Activated CD8-positive, alpha-beta T cell treated with anti-CD3 and anti-CD28 coated beads, Interleukin-2, amount 10 ng/mL, durations not matched to agents 7 days and 5 days (primary cell): ENCODE measurements at places on chromosomes 2 and 18. TPM values are rescaled to one million over a fixed set of nuclear protein-coding genes. Genes with fewer than 3 reads are reported as not detected.

CCDC138 gene
- total RNA-seq = 8.1 TPM

TEKT4 gene
- not detected for total RNA-seq

CHST9 gene
- total RNA-seq = not detected

GRCh38 chr2:150225030-150225429 lies 262.4 kb downstream of the RND3 start:
- no peak overlapping the region for H3K27ac ChIP-seq
- H3K4me1 ChIP-seq = no peaks in the 10 kb centered on the region
- no peaks in the 10 kb centered on the region for H3K36me3 ChIP-seq

DNA sequence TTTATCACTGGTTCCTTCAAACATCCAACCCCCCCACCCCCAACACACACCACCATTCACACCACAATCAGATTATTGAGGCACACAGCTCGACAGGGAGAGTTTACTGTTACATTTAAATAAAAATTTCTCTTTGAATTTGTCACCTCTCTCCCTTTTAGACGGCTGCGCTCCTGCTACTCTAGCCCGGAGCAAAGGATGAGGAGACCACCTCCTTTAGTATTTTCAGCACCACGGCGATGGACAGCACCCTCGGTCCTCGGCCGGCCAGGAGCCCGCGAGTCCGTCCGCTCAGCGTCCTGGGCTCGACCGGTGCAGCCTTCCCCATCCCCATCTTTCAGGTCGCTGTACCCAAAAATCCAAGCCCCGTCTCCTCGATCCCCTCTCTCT lies 892 bp downstream of the CELF4 start:
- no peak overlapping the region for H3K27ac ChIP-seq
- H3K4me1 ChIP-seq = peaks cover 4% of the 10 kb centered on the region
- DNase-seq = peak; percentile 35
- peak overlapping the region; percentile 28 for H3K4me3 ChIP-seq
- peaks cover 53% of the 10 kb centered on the region for H3K27me3 ChIP-seq

- no peaks in the 10 kb centered on the region for H3K36me3 ChIP-seq
- no peak for DNase-seq
- H3K4me1 ChIP-seq = no peaks in the 10 kb centered on the region
Observed at GRCh38 chr2:232465061-232465460, 9.1 kb downstream of the ALPI start.

DNA sequence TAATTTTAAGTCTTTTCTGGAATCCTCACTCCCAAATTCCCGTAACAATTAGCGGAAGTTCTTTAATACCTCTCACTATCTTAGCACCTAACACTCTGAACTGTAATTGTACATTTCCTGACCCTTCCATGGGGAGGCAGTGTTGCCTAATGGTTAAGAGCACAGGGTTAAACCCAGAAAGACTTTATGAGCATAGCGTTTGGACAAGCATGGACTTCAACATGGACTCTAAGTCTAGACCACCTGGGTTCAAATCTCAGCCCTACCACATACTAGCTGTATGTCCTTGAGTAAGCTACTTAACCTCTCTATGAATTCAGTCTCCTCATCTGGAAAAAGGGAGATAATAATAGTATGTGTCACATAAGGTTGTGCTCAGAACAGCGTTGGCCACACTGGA lies 13.0 kb downstream of the ANTXR1 start:
- H3K27me3 ChIP-seq = peaks cover 17% of the 10 kb centered on the region
- no peak overlapping the region for H3K4me3 ChIP-seq
- H3K27ac ChIP-seq = no peak overlapping the region
- peak; percentile 52 for DNase-seq
- H3K36me3 ChIP-seq = no peaks in the 10 kb centered on the region

DNA sequence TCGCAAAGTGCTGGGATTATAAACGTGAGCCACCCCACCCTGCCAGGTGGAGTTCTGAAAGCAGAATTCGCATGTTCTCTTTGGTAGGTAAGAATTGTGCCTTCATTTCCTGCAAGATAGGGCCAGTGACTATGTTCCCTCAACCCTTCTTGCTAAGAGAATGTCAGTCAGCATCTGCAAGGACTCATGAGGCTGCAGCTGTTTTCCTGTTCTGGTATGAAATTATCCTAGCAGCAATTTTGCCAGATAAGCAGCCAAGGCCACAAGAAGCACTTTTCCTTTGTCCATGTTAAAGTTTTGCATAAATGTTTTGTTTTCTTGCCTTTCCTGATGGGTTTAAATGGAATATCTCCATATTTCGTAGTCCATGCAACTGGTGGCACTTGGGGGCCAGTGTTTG lies 6.8 kb upstream of the ARHGAP28 start:
- no peaks in the 10 kb centered on the region for H3K36me3 ChIP-seq
- DNase-seq = no peak
- no peak overlapping the region for H3K27ac ChIP-seq
- H3K27me3 ChIP-seq = no peaks in the 10 kb centered on the region

DNA sequence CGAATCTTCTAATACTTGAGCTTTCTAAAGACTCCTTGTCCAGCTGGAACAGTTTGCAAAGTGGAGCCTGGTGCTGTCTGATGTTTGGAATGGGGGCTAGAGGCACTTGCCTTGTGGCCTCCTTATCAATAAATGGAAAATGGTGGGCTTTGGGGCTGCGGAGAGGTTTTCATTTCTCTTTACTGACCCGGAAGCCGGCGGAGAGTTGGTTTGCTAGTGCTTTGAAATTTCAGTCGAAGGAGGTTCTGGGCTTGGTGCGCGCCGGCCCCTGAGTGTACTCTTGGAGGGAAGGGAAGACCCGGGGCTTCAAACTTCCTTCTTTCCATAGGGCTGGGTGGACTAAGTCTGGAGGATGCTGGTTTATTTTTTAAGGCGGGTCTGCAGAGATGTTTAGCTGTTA lies 714 bp downstream of the RPIA start:
- H3K36me3 ChIP-seq = peaks cover 4% of the 10 kb centered on the region
- H3K27ac ChIP-seq = peak overlapping the region; percentile 95
- H3K27me3 ChIP-seq = no peaks in the 10 kb centered on the region
- H3K4me1 ChIP-seq = peaks cover 48% of the 10 kb centered on the region
- DNase-seq = peak; percentile 67

DNA sequence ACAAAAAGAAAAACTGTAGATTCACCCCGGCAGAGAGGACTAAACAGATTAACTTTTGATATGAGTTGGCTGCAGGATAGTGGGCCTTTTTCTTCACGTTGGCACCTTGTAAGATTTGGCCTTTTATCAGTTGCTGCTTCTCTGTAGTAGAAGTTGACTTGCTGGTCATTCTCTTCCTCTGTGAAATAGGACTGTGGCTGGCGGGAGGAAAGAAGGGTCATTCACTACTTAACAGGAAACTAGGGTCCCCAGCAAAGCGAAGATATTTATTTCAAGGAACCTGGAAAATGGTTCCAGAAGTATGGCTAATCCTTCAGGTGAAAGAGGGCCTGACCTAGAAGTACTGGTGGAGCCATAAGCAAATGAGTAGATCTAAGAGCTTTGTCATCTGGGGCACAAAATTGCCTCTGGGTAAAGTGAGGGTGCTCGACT lies 383 bp upstream of the ATP5MC3 start:
- H3K36me3 ChIP-seq = peaks cover 41% of the 10 kb centered on the region
- peak overlapping the region; percentile 76 for H3K27ac ChIP-seq
- H3K4me3 ChIP-seq = peak overlapping the region; percentile 83
- H3K27me3 ChIP-seq = no peaks in the 10 kb centered on the region
- peaks cover 37% of the 10 kb centered on the region for H3K4me1 ChIP-seq
- no peak for DNase-seq

GRCh38 chr2:102126169-102126568 lies 16.4 kb upstream of the IL1R1 start:
- H3K4me3 ChIP-seq = no peak overlapping the region
- no peak for DNase-seq
- H3K4me1 ChIP-seq = no peaks in the 10 kb centered on the region
- H3K36me3 ChIP-seq = no peaks in the 10 kb centered on the region
